Anterior cingulate cortex (tissue), 58 donors: ENCODE measurements at places on chromosomes 1 and 21.
A peak's percentile ranks its signal among the peaks of the same experiment; 100 is the strongest.

DNA sequence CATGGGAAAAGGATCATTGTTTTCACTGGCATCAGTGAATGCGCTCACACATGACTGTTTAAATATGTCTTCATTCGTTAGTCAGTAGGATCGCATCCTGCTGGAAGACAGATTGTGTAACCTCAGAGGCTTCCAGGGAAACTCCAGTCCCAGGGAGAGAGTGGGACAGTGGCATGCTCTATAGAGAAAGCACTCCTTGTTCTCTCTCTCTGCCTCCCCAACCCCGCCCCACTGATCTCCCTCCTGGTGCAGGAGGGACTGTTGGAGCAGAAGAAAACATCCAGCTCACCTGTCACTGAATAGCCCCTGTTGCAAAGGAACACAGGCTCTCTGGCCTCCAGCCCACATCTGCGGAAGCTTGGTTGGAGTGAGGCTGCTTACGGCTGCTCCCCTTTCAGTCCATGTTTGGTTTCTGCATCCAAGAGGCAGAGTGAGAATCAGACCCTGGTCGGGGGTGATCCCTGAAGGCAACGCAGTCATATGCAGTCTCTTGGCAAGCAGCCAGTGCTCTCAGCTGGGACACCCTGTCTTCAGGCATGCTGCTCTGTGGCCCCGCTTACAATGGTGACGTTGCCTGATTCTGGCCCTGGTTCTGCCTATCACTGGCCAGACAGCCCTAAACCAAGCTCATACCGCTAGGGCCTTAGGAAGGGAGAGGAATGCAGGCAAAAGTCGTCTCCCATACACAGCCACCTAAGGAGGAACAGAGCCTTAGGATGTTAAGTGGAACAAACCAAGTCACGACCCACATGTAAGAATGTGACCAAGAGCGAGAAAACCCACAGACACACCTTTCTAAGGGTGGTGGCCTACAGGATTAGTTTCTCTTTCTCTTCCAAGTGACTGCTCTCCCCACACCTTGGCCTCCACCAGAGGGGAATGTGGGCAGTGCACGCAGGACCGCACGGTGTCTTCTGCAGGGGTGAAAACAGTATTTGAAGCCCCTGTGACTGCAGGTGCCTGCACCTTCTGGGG, 39.7 kb downstream of the BACE2 start:
- DNase-seq, result peak; percentile 8

DNA sequence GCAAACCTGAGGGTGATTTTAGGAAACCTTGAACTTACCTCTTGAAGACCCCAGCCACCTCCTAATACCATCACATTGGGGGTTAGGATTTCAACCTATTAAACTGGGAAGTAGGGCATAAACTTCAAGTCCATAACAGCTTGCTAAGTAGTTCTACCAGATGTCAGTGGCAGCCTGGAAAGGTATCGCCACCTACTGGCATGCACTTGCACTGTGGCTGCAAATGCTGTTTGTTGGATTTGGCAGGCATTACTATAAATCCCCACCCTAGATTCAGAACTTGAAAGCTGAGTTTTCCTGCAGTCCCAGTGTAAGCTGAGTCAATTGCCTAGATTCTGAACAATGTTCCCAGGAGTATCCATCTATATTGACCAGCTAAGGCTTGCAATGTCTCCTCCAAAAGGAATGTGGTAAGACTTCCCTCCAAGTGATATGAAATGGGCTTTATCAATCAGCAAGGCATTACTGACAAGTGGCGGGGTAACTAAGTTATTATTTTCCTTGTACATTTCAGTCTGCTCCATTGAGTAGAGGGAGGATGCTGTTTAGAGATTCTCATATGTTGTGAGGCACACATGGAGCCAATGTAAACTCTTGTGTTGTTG, 474.5 kb downstream of the PTPRC start:
- DNase-seq, result peak; percentile 3

GRCh38 chr1:47823040-47823808, 174.0 kb downstream of the TRABD2B start:
- no peak for DNase-seq

DNA sequence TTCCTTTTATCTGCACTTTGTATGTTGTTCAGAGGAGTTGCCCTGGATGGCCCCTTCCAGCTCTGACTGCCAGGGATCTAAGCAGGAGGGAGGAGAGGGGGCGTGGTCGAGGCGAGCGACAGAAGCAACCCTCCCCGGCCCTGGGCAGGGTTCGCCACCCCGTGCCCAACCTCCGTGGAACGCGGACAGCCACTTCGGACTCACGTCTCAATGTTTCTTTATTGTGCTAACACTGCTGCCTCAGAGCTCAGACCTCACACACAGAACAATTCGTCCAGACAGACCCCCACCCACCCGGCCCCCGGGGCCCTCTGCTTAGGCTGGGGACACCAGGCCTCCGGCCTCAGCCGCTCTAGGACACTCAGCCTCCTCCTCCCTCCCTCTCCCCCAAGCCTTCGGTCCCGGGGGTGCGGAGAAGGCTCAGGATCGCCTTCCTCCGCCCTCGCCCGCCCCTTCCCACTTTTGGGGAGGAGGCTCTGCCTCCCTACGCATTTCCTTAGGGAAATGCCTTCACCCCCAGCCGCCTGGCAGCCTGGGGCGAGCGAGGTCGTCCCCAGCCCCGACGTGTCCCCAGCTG, 8.3 kb downstream of the VSIG8 start:
- peak; percentile 47 for DNase-seq

- no peak for DNase-seq
These were observed 1.4 kb downstream of the DSCAM start for GRCh38 chr21:40845441-40845995.

GRCh38 chr1:220754212-220754917, 6.2 kb downstream of the MTARC2 start:
- DNase-seq, result no peak

DNA sequence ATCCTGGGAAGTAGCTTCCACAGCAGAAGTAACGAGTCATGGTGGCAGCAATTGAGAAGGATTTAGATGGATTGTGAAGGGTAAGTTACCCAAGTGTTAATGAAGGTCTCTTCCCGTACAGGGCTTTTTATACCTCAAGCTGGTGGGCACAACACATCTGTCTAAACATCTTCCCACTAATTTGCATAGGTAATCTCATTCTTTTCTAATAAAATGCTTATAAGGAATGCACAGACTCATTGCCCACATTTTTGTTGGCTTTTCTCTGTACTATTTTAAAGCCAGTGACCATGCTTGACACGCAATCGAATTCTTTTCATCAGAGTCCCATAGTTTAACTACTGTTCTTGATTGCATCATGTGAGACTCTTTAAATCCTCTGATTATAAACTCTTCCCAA, at the start of gene KRTAP7-1:
Gene KRTAP7-1 (minus strand): TSS at position 101 of the 400 bp plus-strand sequence. CDS start 61 bp downstream, at position 40.
- no peak for DNase-seq

DNA sequence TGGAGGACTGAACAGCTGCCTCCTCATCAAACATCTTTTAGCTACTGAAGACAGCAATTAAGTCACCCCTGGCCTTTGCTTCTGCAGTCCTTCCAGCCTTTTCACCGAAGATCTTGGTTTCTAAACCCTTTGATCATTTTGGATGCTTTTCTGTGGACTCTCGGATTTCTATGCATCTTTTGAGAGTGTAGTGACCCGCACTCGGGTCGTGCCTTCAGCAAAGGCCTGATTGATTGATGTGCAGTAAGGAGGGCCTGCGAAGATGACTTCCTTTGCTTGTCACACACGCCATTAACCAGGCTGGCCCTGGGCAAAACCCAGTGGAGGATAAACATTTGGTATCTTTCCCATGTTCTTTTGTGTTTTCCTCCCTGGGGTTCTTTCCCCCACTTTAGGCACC, 157.5 kb upstream of the CD34 start:
- DNase-seq, result no peak

GRCh38 chr1:155976062-155976912, 2.1 kb downstream of the ARHGEF2 start:
- no peak for DNase-seq
